ENCODE measurements at places on chromosomes 2 and 18.

GRCh38 chr2:73907840-73908452, 15.1 kb downstream of the ACTG2 start:
- no peak for DNase-seq

DNA sequence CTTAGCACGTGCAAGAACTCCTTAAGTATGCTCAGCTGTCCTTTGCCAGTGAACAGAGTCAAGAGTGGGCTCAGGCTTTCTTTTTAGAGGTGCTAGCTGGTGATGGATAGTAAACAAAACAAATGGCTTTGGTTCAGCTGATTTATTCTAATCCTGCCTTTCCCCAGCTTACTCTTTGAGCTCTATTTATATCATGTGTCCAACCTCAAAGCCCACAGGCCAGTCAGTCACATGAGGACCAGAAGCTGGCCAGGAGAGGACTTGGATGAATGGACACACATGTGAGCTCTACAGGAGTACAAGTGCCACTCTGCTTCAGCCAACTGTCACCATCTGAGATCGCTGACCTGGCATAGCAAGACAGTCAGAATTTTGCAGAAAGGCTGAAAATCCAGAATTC, 59.4 kb downstream of the STK39 start:
- no peak for DNase-seq

- DNase-seq = no peak
Observed at GRCh38 chr2:201523506-201523905, 72.0 kb downstream of the STRADB start.

GRCh38 chr18:72233106-72233505, 311.0 kb downstream of the CBLN2 start:
- DNase-seq = no peak

GRCh38 chr18:69936191-69936558, 11.5 kb downstream of the CD226 start:
- DNase-seq = no peak

DNA sequence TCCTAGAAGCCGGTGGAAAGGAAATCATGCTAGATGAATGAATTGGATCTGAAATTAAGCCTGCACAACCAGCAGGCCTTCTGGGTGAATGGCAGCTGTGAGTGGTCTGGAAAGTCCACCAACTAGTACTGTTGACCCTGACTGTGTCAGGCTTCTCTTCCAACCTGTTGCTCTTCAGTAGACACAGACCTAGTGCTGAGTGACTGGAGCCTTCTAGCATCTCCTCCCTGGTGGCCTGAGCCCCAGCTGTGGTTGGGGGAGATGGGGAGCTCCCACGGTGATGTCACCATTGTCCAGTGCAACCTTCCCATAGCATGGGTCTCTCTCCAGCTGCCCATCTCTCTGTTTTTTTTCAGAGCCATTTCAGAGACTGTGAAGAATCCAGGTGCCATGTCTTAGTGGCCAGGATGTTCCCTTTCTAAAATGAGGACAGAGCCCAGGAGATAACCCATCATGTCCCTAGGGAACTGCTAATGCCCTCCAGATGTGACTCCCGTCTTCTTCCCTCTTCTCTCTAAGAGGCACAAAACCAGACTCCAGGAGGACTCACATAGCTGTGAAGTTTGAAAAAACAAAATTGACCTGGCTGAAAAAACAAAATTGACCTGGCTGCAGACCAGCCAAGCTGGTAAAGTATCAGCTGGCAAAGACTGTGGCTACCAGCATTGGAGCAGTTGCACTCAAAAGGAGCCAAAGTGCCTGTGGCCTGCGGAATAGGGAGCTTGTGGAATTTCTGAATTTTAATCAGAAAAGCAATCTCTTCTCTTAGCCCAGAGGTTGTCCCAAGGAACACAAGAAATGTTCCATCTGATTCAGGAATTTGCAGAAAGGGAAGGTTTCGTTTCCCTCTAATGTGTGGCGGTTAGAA, 67.4 kb upstream of the RPL31 start:
- DNase-seq = no peak

DNA sequence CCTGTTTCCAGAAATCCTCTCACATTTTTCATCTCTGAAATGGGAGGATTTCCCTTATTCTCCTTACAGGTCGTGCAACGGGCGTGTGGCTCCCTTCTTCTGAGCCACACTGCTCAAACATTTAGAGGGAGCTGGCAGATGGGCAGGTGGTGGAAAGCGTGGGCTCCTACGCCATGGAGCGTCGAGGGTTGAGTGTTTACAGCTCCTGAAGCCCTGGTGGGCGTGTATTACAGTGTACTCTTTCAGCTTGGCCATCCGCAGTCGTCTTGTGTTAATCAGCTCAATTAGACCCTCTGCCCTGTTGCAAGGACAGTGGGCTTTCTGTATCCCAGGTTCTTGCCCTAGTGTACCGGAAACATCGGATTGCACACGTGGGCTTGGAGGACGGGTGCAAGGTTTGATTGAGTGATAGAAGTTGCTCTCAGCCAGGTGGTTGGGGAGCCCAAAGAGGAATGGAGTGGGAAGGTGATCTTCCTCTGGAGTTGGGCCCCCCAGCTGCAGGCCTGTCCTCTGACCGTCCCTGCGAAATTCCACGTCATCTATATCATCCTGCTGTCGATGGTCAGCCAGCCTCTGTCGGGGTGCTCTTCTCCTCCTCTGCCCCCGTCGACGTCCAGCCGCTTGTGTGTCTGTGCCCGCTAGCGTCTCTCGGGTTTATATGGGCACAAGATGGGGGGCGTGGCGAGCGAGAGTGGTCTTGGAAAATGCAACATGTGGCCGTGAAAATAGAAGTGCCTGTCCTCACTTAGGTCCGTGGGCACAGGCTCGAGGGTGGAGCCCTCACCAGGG, 120.3 kb upstream of the DSEL start:
- no peak for DNase-seq

GRCh38 chr18:3402982-3403451, 47.0 kb upstream of the TGIF1 start:
- no peak for DNase-seq

- no peak for DNase-seq
Observed at GRCh38 chr2:96916156-96916630, 46.3 kb upstream of the SEMA4C start.

DNA sequence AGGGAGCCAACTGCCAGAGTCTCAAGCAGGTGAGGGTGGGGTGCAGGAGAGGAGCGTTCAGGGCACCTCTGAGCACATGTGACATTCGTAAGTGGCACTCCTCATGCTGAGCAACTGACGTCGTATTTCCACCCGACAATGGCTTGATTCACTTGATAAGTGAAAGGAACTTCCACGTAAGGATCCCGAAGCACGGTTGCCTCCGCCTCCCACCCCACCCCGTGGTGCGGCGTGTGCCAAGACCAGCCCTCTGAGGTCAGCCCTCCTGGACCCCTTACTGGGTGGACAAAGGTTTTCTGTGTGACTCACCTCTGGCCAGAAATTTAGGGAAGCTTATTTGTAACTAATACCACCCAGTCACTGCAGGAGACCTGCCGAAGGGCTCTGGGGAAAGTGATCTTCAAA, 59.9 kb downstream of the AGAP1 start:
- no peak for DNase-seq

GRCh38 chr18:70221156-70221914, 15.8 kb upstream of the RTTN start:
- no peak for DNase-seq

- no peak for DNase-seq
Observed at GRCh38 chr2:127984551-127984950, 43.3 kb downstream of the SAP130 start.

- DNase-seq = no peak
Observed at GRCh38 chr18:75753753-75754152, 326.2 kb upstream of the SMIM21 start.

GRCh38 chr2:237192881-237193280, 107.2 kb downstream of the COPS8 start:
- DNase-seq = no peak

DNA sequence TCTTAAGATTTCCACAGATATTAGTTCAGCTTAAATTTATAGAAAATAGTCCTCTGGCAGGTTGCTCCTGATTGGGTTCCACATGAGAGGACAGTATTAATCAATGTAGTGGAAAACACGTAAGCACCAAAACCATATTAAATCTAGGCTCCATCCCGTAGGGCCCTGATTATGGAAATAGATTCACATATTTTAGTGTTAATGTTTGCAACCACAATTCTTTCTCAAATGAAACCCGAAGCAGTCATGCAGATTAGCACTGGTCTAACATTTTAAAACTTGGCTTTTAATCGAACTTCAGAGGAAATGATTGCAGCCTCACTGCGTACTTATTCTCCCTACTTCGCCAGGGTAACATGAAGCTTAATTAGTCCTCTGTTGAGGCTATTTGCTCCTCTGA, 60.9 kb downstream of the METTL4 start:
- DNase-seq = no peak

GRCh38 chr2:235860111-235860510, 308.1 kb downstream of the GBX2 start:
- no peak for DNase-seq

GRCh38 chr2:108031471-108031941, 45.2 kb downstream of the SLC5A7 start:
- no peak for DNase-seq

- no peak for DNase-seq
Observed at GRCh38 chr2:197307236-197307932, 3.2 kb downstream of the ANKRD44 start.

All from stimulated activated CD8-positive, alpha-beta memory T cell treated with anti-CD3 and anti-CD28 coated beads, Interleukin-7, amount 100 ng/mL, for 1 hour (primary cell).